GM23338 (cell line): ENCODE measurements at places on chromosomes 6 and 20. TPM values are rescaled to one million over a fixed set of nuclear protein-coding genes. Genes with fewer than 3 reads are reported as not detected.

- no peak for DNase-seq
- no peak overlapping the region for H3K27ac ChIP-seq
- no peak overlapping the region for H3K4me3 ChIP-seq
- H3K4me1 ChIP-seq, result no peaks in the 10 kb centered on the region
- no peaks in the 10 kb centered on the region for H3K36me3 ChIP-seq
These were observed 81.6 kb downstream of the C6orf118 start for GRCh38 chr6:165227644-165228329.

- H3K4me3 ChIP-seq, result no peak overlapping the region
- no peak for DNase-seq
- H3K27me3 ChIP-seq, result no peaks in the 10 kb centered on the region
- H3K27ac ChIP-seq, result no peak overlapping the region
These were observed 87.8 kb downstream of the RFPL4B start for GRCh38 chr6:112434896-112435435.

The DPPA5 gene
- 12.9 and 17.3 TPM in 2 replicates for polyA plus RNA-seq

The SLC17A4 gene
- polyA plus RNA-seq, result not detected in 2 replicates

GRCh38 chr20:6855796-6856195, 88.3 kb downstream of the BMP2 start:
- no peak overlapping the region for H3K27ac ChIP-seq
- H3K27me3 ChIP-seq, result no peaks in the 10 kb centered on the region
- DNase-seq, result no peak
- H3K36me3 ChIP-seq, result no peaks in the 10 kb centered on the region

- no peaks in the 10 kb centered on the region for H3K36me3 ChIP-seq
- no peaks in the 10 kb centered on the region for H3K27me3 ChIP-seq
- H3K4me1 ChIP-seq, result peaks cover 32% of the 10 kb centered on the region
These were observed 318.7 kb downstream of the SOX4 start for GRCh38 chr6:21912151-21912832.

The JAG1 gene
- polyA plus RNA-seq, result 7.1 and 9.7 TPM in 2 replicates

- H3K4me1 ChIP-seq, result peaks cover 12% of the 10 kb centered on the region
- H3K36me3 ChIP-seq, result no peaks in the 10 kb centered on the region
- peak overlapping the region; percentile 75 for H3K4me3 ChIP-seq
- DNase-seq, result peak; percentile 69
- peaks cover 72% of the 10 kb centered on the region for H3K27me3 ChIP-seq
These were observed 1.0 kb downstream of the PXDC1 start for GRCh38 chr6:3750317-3751076.

DNA sequence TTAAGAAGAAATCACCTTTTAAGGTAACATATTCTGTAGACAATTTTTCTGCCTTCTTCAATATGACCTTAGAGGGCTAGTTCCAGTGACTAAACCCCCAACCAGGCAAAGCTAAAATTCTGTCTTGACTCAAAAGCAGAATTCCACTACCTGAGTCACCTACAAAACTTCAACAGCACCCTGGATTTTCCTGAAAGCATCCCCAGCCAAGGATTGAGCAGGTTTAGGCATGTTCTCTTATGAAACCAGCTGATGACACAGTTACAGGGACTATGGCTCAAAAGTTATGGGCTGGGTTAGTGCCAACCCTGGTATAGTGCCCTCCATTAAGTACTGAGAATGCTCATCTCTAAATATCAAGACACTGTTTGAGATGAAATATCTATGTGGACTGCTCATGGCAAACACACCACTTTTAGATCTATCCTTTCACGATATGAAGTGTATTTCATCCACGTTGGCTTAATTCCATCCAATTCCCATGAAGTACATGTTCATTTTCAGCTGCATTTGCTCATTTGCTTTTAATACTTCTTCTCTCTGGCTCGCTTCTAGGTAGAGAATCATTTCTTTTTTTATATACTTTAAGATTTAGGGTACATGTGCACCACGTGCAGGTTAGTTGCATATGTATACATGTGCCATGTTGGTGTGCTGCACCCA, 53.6 kb upstream of the TNFAIP3 start:
- H3K4me1 ChIP-seq, result no peaks in the 10 kb centered on the region
- DNase-seq, result no peak
- H3K27me3 ChIP-seq, result no peaks in the 10 kb centered on the region
- H3K27ac ChIP-seq, result no peak overlapping the region

The COX4I2 gene
- 0.63 and 1.1 TPM in 2 replicates for polyA plus RNA-seq

The ZSCAN23 gene
- 0.30 and 1.9 TPM in 2 replicates for polyA plus RNA-seq

GRCh38 chr6:46204880-46205650, 34.3 kb upstream of the ENPP5 start:
- no peak overlapping the region for H3K4me3 ChIP-seq
- H3K27me3 ChIP-seq, result no peaks in the 10 kb centered on the region
- H3K27ac ChIP-seq, result no peak overlapping the region
- H3K4me1 ChIP-seq, result peaks cover under 1% of the 10 kb centered on the region; the same call in 1 of the 2 replicates

DNA sequence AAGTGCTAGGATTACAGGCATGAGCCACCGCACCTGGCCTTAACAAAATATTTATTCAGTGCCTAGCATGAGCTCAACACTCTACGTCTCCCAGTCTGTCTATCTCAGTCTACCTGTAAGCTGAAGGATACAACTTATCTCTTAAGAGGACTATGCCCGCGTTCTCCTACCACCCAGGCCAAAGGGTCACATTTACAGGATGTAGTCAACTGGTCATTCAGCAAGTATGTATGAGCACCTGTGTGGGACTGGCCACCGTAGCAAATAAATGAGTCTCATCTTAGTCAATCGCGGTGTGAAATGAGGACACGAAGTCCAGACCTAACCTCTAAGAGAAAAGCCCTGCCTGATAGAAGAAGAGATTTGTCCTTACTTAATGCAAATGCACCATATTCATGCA, 49.9 kb downstream of the MUC22 start:
- H3K27me3 ChIP-seq, result no peaks in the 10 kb centered on the region
- H3K36me3 ChIP-seq, result no peaks in the 10 kb centered on the region

The CENPW gene
- polyA plus RNA-seq, result 303 and 340 TPM in 2 replicates

The STX7 gene
- 21.4 and 28.8 TPM in 2 replicates for polyA plus RNA-seq

The CDH4 gene
- polyA plus RNA-seq, result 1.2 TPM in 2 replicates

- no peaks in the 10 kb centered on the region for H3K27me3 ChIP-seq
- no peak for DNase-seq
- H3K36me3 ChIP-seq, result no peaks in the 10 kb centered on the region
These were observed 13.5 kb downstream of the TIAM2 start for GRCh38 chr6:155008625-155009024.

DNA sequence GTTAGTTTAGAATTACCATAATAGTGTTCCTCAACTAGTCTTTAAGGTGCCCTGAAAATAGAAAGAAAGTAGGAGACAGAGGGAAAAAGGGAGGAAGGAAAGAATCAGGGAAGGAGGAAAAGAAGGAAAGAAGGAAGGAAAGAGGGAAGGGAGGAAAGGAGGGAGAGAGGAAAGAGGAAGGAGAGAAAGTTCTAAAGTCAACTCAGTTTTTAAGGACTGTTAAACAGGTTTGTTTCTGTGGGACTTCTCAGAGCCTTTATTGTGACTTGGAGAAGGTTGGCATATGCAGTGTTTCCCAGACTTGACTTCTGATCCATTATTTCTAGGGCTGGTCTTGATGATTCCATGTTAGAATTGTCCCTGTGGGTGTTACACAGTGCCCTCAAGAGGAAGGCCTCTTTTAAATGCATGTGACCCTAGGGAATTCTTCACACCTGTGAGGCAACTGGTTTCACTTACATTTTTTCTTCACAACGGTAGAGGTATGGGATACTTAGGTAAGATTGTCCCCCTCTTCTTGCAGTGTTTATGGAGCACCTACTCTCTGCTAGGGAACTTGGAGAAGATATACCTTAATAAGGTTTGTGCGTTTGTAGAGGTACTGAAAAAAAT, 132.7 kb upstream of the GMDS start:
- H3K27ac ChIP-seq, result no peak overlapping the region
- H3K4me1 ChIP-seq, result no peaks in the 10 kb centered on the region
- H3K36me3 ChIP-seq, result no peaks in the 10 kb centered on the region
